ENCODE measurements at places on chromosomes 11 and 22.
A peak's percentile ranks its signal among the peaks of the same experiment; 100 is the strongest.

DNA sequence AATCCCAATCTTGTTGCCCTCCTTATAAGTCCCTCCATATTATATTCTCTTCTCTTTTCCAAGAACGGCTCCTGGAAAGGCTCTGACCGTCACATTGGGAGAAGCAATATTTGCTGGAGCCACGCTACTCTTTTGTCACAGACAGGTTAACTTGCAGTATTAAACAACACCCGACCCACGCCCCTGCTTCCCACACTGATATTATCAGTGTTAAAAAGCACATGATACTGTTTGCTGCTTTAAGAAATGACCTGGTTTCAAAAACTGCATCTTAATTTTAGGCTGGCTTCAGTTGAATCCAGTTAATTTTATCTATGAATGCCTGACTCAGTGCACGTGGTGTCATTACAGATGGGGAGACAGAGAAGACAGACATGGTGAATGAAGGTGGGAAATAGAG, 3.1 kb downstream of the FLI1 start:
- DNase-seq, result no peak

GRCh38 chr11:17765356-17766072, 30.9 kb downstream of the KCNC1 start:
- no peak for DNase-seq

DNA sequence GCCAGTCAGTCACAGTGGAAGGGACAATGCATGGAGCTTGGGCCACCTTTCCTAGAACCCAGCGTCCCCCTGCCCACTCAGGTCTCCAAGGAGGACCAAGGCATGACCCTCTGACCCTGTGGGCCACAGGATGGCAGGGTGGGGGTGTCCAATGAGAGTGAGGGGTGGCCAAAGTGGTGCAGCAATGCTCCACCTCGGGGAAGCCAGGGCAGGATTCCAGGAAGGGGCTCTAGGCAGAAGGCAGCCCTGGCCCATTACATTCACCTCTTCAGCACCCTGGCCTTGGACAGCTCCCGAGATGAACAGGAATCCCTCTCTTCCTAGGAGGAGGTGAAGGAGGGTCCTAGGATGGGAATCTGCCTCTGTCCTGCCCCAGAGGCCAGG, 597.5 kb downstream of the BRD1 start:
- DNase-seq, result no peak

GRCh38 chr11:86515297-86516094, 140.8 kb downstream of the CCDC81 start:
- no peak for DNase-seq

DNA sequence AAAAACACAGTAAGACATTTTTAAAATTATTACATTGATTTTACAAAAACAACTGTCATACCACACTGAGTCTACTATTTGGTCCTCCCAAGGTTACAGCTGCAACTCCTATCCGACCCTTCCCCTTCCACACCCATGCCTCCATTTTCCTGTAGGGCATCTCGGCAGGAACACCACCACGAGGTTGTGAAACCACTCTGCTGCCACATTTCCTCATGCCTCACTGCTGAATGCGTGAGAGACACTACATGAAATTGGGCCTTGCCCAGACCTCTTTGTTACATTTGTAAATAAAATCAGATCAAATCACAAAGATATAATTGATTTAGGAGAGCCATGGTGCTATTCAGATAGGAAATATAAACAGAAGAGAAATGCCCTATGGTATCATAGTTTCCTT, 2.0 kb downstream of the ARHGAP32 start:
- DNase-seq, result no peak

GRCh38 chr11:79237703-79238102, 203.1 kb downstream of the TENM4 start:
- DNase-seq, result no peak

- no peak for DNase-seq
Observed at GRCh38 chr11:44814881-44815592, 88.3 kb downstream of the TSPAN18 start.

- no peak for DNase-seq
Observed at GRCh38 chr11:129286813-129287212, 88.8 kb upstream of the BARX2 start.

- DNase-seq, result no peak
Observed at GRCh38 chr11:19410032-19410431, 169.3 kb upstream of the E2F8 start.

DNA sequence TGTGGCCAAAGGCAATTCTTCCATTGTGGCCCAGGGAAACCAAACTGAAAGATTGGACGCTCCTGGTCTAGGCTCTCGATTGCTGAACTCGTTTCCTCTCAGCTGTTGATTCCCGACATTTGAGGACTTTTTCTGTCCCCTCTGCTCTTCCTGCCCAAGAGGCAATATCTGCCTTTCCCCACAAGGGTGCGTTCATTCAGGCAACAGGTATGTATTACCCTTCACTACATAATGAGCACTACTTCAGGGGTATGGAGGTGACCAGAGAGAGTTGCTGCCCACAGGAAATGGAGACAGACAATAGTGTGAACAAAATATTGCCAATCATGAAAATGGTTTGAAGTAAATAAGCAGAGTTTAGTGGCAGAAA, 8.2 kb downstream of the PTH start:
- DNase-seq, result no peak

DNA sequence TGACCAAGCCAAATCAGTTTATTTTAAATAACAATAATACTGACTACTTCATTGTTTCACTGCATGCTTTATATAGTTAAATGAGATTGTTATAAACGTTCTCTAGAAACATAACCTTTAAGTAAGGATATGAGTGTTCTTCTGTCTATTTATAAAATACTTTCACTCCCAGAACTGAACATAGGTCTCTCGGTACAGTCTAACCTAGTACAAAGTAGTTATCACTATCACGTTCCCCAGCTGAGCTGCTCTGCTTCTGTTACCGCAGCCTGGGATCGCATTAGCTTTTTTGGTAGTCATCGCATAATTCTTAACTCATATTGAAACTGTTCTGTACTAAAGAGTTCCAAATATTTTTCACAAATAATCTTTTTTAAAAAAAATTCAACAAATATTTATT, 143.6 kb downstream of the WNT11 start:
- no peak for DNase-seq

- no peak for DNase-seq
Observed at GRCh38 chr22:19972251-19972650, 30.6 kb upstream of the TXNRD2 start.

DNA sequence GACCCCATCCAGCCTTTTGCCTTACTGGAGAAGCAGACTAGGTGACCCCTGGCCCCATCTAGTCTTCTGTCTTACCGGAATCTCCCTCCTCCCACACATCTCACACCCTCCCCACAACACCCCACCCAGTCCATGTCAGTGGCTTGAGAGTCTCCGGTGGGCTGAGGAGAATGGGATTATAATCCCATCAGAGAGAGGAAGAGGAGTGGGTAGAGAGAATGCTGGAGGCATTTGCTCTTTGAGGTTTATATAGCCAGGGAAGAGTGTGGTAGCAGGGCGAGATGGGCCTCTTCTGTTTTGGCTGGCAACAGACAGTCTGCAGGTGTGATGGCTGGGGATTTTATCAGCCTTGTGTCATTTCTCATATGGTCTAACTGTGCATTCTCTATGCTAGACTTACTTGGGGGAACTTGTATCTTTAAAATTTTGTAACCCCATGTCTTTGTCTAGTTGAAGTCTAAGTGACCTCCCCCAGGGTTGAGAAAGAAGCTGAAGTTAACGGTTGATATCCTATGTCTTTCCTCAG, 50.3 kb downstream of the GRAMD1B start:
- DNase-seq, result no peak

GRCh38 chr11:134224710-134225664, 516 bp downstream of the VPS26B start:
- peak; percentile 31 for DNase-seq

DNA sequence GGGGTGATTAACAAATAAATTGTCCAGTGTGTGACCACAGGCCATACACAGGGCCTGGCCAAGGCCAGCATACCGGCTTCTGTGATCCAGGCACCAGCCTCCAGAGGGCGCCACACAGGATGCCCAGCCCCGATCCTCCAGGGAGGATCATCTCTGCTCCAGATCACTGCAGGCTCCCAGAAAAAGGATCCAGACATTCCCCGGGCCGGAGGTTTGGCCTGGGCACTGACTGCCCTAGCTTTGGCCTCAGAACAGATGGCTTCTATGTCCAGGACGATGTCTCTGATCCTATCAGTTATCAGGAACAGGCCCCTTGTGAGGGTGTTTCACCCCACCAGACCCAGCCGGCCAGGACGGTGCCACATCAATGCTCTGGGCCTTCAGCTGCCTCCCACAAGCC, 74.5 kb upstream of the LMO1 start:
- no peak for DNase-seq

GRCh38 chr22:20218326-20218872, 49.7 kb downstream of the RTN4R start:
- DNase-seq, result no peak

GRCh38 chr11:122127020-122127419, 11.0 kb upstream of the BLID start:
- DNase-seq, result no peak

- no peak for DNase-seq
Observed at GRCh38 chr11:64718084-64718779, 4.8 kb downstream of the NRXN2 start.

- DNase-seq, result no peak
Observed at GRCh38 chr22:42548597-42549330, 5.0 kb upstream of the SERHL2 start.

- DNase-seq, result no peak
Observed at GRCh38 chr11:104837969-104838639, 60.2 kb downstream of the CASP12 start.

DNA sequence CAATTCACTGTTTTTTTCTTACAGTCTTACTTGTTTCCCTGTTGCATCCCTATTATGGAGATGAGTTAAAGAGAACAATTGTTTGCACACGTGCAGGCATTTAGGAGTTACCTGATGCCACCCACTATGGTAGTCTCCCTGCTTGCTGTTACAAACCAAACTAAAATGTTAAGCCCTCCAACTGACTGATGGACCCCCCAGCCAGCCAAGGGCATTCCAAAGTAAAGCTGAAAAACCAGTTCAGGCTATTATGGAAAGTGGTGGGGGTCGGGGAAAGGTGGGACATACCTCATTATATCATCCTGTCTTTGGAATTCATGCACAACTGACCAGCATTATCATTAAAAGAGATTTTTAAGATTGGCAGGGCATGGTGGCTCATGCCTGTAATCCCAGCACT, 47.0 kb upstream of the GNAZ start:
- no peak for DNase-seq

DNA sequence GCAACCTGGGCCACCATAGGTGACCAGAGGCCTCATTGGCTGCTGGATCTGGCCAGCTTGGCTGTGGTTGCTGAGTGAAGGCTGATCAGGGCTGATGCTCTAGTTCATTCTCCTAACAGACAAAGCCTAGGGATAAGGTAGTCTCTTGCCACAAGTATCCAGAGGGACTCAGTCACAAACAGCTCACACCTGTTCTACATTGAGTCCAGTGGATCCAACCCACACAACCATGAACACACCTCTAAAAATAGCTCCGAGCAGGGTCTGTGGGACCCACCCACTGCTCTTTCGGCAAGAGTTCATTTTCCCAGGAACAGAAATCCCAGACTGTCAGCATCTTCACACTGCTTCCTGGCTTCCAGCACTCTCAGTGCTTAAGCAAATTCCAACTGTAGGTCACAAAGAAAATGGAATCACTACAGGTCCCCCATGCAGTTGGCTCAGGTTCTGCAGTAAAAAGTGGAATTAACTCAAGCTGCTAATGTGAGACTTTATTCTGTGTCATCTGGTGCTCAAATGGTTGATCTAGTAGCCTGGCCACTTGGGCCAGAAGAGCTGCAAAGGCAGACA, 67.3 kb downstream of the PPFIBP2 start:
- no peak for DNase-seq

- DNase-seq, result no peak
Observed at GRCh38 chr11:72411623-72412419, 22.5 kb downstream of the CLPB start.

- DNase-seq, result no peak
Observed at GRCh38 chr22:45502215-45503049, at the start of gene FBLN1. Gene FBLN1, plus strand, starts transcription at chr22:45502883. Its CDS starts 103 bp downstream, at chr22:45502986.

DNA sequence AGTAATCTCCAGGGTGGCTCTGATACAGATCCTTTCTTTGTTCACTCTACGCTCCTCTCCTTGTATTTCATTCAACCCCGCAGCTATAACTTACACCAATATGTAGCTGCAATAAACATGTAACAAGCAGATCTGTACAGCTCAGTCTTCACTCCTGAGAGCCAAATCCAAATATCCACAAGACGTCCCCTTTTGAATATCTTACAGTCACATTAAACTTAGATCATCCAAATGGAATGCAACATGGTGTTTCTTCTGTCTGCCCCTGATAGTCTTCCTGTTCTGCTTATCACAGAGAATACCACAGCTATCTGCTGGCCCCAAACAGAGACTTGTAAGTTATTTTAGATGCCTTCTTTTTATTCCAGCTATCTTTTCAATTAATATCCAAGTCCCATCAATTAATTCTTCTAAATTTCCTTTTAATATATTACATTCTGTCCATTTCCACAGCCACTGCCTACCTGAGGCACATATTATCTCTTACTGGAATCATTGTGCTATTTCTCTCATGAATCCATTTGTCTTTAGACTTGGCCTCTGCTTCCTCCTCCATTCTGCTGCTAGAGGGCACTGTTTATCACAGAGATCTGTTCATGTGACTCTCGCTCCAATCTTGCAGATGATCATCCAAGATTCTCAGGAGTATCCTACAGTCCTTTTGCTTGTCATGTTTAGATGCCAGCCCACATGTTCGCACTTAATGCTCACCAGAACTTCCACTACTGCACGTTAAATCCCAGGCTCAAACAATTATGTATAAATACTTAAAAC, 908.6 kb downstream of the NTM start:
- DNase-seq, result no peak

- no peak for DNase-seq
Observed at GRCh38 chr11:133156986-133157745, 375.1 kb downstream of the OPCML start.

DNA sequence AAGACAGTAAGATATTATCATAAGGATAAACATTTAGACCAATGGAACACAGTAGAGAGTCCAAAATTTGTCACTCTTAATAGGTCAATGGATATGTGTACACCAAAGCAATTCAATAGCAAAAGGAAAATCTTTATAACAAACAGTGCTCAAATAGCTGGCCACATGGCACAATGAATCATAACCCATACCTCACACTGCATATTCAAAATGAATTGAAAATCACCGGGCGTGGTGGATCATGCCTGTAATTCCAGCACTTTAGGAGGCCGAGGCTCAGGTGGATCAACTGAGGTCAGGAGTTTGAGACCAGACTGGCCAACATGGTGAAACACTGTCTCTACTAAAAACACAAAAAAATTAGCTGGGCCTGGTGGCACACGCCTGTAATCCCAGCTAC, 8.4 kb downstream of the SNX32 start:
- no peak for DNase-seq

- DNase-seq, result no peak
Observed at GRCh38 chr11:28123151-28123581, 15.0 kb downstream of the METTL15 start.

GRCh38 chr22:38289583-38290082, 16.8 kb upstream of the TMEM184B start:
- DNase-seq, result no peak
